Effector memory CD4-positive, alpha-beta T cell (primary cell): ENCODE measurements at places on chromosomes 5 and 9.

DNA sequence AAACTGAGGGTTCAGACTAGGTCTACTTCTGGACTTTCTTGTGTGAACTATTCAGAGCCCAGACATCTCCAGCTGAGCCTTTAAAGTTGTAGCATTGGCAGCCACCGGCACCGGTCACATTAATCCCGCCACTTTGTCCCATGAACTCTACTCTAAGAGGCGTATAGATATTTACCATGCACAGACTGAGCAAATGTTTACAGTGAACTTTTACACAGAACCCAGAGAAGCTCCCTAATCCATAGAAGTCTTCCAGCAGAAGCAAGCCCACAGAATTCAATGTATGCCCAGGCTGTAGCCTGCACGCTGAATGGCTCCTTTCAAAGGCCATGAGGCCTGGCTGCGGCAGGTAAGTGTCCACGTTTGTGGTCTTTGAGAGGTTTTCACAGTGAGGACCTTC, 466.9 kb downstream of the ENC1 start:
- H3K27ac ChIP-seq, result no peak overlapping the region
- no peak overlapping the region for H3K4me3 ChIP-seq
- DNase-seq, result no peak
- H3K36me3 ChIP-seq, result no peaks in the 10 kb centered on the region
- H3K4me1 ChIP-seq, result no peaks in the 10 kb centered on the region

DNA sequence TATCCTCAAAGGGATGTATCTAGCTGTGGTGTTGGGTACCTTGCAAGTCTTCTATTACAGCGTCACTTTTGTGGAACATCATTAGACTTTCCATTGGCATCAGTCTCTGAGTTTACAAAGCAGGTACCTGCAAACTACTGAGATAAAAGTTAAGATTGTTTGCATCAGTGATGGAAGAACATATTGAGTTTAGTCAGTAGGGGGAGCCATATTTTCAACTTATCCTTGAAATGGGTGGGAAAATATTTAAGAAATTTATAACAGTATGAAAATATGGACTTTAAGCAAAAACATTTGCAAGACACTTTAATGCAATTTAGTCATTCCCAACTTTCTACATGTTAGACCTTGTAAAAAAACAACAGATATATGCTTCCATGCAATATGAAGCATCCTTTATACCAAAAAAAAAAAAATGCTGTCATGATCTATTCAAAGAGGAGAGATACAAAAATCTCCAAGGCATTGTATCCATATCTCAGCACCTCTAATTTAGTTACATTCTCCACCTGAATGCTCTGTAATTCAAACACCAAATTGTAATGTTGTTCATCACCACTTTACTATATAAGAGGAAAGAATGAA, 98.6 kb upstream of the ADAMTS19 start:
- DNase-seq, result no peak
- no peak overlapping the region for H3K27ac ChIP-seq
- no peaks in the 10 kb centered on the region for H3K36me3 ChIP-seq
- H3K4me3 ChIP-seq, result no peak overlapping the region

DNA sequence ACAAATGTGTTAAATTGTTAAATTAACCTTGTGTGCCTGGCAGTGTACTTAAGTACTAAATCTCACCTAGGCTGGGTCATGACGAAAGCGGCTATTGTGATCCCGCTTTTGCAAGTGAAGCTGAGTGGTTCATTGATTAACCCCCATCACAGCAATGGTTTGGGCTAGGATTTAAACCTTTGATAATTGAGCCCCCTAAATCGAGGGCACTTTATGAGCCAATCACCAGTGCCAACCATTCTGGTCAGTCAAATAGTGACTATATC, 22.8 kb downstream of the HNRNPK start:
- no peaks in the 10 kb centered on the region for H3K4me1 ChIP-seq
- no peaks in the 10 kb centered on the region for H3K27me3 ChIP-seq
- H3K4me3 ChIP-seq, result peak overlapping the region; percentile 77
- no peak for DNase-seq
- H3K27ac ChIP-seq, result no peak overlapping the region

- H3K27me3 ChIP-seq, result no peaks in the 10 kb centered on the region
- H3K4me3 ChIP-seq, result no peak overlapping the region
- DNase-seq, result peak; percentile 10
- H3K4me1 ChIP-seq, result no peaks in the 10 kb centered on the region
- H3K36me3 ChIP-seq, result no peaks in the 10 kb centered on the region
- H3K27ac ChIP-seq, result no peak overlapping the region
Measured at GRCh38 chr5:6829150-6829784, 116.0 kb downstream of the TENT4A start.

GRCh38 chr9:14661421-14662059, 31.7 kb downstream of the ZDHHC21 start:
- H3K27ac ChIP-seq, result no peak overlapping the region
- H3K27me3 ChIP-seq, result no peaks in the 10 kb centered on the region
- H3K36me3 ChIP-seq, result no peaks in the 10 kb centered on the region

DNA sequence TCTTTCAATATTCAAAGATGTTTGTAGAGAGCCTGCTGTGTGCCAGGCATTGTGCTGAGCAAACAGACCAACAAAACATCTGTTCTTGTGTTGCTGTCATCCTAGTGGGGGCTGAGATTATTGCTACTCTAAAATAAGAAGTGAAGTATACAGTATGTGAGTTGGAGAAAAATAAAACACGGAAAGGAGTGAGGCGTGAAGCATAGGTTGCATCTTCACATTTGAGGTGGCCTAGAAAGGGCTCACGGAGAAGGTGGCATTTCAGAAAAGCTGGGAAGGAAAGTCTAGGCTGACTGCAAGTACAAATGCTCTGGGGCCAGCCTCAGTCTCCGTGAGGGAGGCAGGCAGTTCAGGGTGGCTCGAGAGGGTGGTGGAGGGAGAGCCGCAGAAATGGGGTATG, 80.3 kb downstream of the CSNK1A1 start:
- H3K27me3 ChIP-seq, result no peaks in the 10 kb centered on the region
- no peaks in the 10 kb centered on the region for H3K4me1 ChIP-seq
- DNase-seq, result no peak
- H3K36me3 ChIP-seq, result no peaks in the 10 kb centered on the region
- H3K27ac ChIP-seq, result no peak overlapping the region

GRCh38 chr5:72288924-72289323, 31.1 kb downstream of the MRPS27 start:
- no peak for DNase-seq
- no peak overlapping the region for H3K4me3 ChIP-seq
- H3K27me3 ChIP-seq, result no peaks in the 10 kb centered on the region
- peaks cover 9% of the 10 kb centered on the region for H3K36me3 ChIP-seq
- H3K27ac ChIP-seq, result no peak overlapping the region
- no peaks in the 10 kb centered on the region for H3K4me1 ChIP-seq

- H3K27me3 ChIP-seq, result no peaks in the 10 kb centered on the region
- DNase-seq, result no peak
- H3K27ac ChIP-seq, result no peak overlapping the region
- no peak overlapping the region for H3K4me3 ChIP-seq
- H3K36me3 ChIP-seq, result no peaks in the 10 kb centered on the region
- no peaks in the 10 kb centered on the region for H3K4me1 ChIP-seq
Measured at GRCh38 chr9:84953797-84954705, 284.5 kb downstream of the NTRK2 start.

DNA sequence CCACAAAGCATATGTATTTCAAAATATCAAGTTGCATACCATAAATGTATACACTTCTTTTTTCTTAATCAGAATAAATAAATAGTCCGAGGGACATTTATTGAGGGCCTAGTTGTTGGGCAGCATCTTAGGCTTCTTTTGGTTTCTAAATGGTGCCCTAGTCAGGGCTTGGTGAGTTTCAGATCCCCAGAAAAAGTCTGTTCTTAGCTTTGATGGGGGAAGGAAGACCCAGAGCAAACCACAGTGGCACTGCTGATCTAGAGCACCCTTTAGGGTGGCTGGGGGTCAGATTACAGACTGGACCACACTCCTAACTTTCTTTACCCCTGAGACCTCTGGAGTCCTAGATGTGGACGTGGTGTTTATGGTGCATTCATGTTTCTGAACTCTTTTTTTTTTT, 97.8 kb downstream of the C9orf152 start:
- no peaks in the 10 kb centered on the region for H3K36me3 ChIP-seq
- H3K27me3 ChIP-seq, result no peaks in the 10 kb centered on the region
- no peak for DNase-seq
- H3K4me3 ChIP-seq, result no peak overlapping the region
- no peak overlapping the region for H3K27ac ChIP-seq

GRCh38 chr5:134138416-134139376, 24.2 kb downstream of the TCF7 start:
- H3K36me3 ChIP-seq, result peaks cover 91% of the 10 kb centered on the region
- H3K4me1 ChIP-seq, result peaks cover 67% of the 10 kb centered on the region
- no peak for DNase-seq

- H3K27me3 ChIP-seq, result no peaks in the 10 kb centered on the region
- H3K27ac ChIP-seq, result no peak overlapping the region
- no peaks in the 10 kb centered on the region for H3K4me1 ChIP-seq
- no peaks in the 10 kb centered on the region for H3K36me3 ChIP-seq
Measured at GRCh38 chr5:943201-943917, 50.7 kb downstream of the TRIP13 start.

GRCh38 chr9:108053555-108054061, 564.0 kb upstream of the KLF4 start:
- no peaks in the 10 kb centered on the region for H3K4me1 ChIP-seq
- H3K36me3 ChIP-seq, result no peaks in the 10 kb centered on the region
- H3K27ac ChIP-seq, result no peak overlapping the region
- no peaks in the 10 kb centered on the region for H3K27me3 ChIP-seq

DNA sequence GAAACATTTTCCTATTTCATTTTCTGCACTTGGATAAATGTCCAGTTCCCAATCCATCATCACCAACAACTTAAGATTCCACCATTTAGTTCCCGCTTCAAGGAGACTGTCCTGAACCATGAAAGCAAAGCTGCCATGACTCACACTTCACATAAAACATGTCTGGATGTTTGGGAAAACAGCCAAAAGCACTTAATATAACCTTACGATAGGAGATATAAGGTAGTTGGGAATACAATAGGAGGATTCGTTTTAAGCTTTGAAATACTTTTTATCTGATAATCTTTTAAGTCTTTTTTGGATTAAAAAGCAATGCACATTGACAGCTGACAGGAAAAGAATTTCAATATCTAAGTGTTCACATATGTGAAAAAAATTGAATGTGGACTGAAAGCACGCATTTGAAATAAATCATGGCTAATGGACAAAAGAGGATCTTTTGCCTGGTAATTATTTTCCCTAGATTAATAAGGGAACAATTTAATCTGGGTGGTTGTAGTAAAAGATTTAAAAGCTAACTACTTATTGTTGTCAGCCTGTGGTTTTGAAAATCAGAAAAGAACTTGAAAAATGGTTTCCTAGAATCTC, 17.3 kb upstream of the TGFBI start:
- H3K4me1 ChIP-seq, result no peaks in the 10 kb centered on the region
- DNase-seq, result no peak
- H3K4me3 ChIP-seq, result no peak overlapping the region
- no peaks in the 10 kb centered on the region for H3K27me3 ChIP-seq
- no peak overlapping the region for H3K27ac ChIP-seq

DNA sequence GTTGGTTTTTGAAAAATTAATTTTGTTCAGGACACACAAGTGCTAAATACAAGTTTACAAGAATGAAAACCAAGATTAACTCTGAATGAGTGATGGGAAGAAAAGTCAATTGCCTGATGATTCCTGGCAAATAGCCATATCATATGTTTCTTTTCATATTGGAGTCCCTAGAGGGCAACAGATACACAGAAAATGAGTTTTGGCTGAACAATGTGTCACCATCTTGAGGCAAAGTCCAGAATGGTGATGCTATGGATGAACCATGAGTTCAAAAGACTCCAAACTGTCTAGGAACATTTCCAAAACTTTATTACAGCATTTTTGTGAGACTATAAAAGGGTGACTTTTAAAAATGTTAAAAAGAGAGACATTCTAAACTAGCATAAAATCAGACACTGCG, 382.9 kb downstream of the TMEM161B start:
- no peaks in the 10 kb centered on the region for H3K27me3 ChIP-seq
- H3K4me1 ChIP-seq, result no peaks in the 10 kb centered on the region
- no peak overlapping the region for H3K4me3 ChIP-seq

- no peak for DNase-seq
- no peak overlapping the region for H3K27ac ChIP-seq
- H3K4me3 ChIP-seq, result no peak overlapping the region
- H3K36me3 ChIP-seq, result no peaks in the 10 kb centered on the region
- H3K4me1 ChIP-seq, result no peaks in the 10 kb centered on the region
Measured at GRCh38 chr5:72692651-72693442, 123.6 kb upstream of the TNPO1 start.

DNA sequence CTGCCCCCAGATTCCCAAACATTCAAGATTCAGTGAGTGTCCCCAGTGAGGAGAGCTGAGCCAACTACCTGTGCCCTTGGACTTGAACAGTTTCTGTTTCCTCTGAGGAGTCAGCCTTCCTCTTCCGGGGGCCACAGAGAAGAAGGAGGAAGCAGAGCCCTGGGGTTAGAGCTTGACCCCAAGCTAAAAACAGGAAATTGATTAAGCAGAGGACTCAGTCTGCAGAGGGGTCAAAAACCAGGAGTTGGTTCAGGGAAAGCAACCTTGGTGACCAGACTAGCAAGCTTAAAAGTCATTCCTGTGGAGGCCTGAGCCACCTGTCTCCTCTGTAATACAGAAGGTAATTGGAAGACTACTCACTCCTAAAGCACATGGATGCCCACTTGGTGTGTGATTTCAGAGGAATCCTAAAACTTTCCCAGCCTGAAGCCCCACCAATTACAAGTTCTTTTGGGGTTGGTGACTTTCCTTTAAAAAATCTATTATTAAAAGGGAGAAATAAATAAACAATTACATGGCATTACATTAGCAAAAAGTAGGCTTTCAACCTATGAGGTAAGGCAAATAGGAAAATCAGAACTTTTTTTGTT, 64.2 kb upstream of the SELENOP start:
- H3K4me1 ChIP-seq, result no peaks in the 10 kb centered on the region
- no peaks in the 10 kb centered on the region for H3K27me3 ChIP-seq
- H3K36me3 ChIP-seq, result no peaks in the 10 kb centered on the region
- no peak overlapping the region for H3K4me3 ChIP-seq
- H3K27ac ChIP-seq, result no peak overlapping the region
- DNase-seq, result no peak

DNA sequence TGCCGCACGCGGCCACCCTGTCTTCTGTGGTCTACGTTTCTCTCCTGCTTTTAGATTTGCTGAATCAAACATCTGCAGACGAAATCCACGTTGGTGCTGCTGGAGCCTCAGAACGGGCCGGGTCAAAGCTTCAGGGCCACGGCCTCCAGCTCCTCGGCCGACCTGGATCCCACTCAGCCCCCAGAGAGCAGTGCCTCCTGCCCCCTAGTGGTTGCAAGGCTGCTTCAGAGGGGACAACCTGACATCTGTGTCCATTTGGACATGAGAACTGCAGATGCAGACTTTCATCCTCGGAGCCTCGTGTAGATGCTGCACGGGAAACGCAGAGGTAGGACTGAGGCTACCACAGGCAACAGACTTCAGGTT, 23.0 kb upstream of the SLC6A3 start:
- no peak overlapping the region for H3K27ac ChIP-seq
- peaks cover 15% of the 10 kb centered on the region for H3K36me3 ChIP-seq
- no peak overlapping the region for H3K4me3 ChIP-seq
- no peaks in the 10 kb centered on the region for H3K4me1 ChIP-seq
- no peaks in the 10 kb centered on the region for H3K27me3 ChIP-seq

GRCh38 chr5:72122602-72123001, 15.3 kb downstream of the MAP1B start:
- peaks cover 4% of the 10 kb centered on the region for H3K27me3 ChIP-seq
- no peaks in the 10 kb centered on the region for H3K4me1 ChIP-seq
- H3K4me3 ChIP-seq, result no peak overlapping the region
- H3K27ac ChIP-seq, result no peak overlapping the region
- H3K36me3 ChIP-seq, result no peaks in the 10 kb centered on the region
